Activated naive CD8-positive, alpha-beta T cell treated with anti-CD3 and anti-CD28 coated beads, Interleukin-2, amount 10 ng/mL, durations not matched to agents 7 days and 5 days (primary cell): ENCODE measurements at places on chromosomes 7 and 10.

- no peak overlapping the region for H3K4me3 ChIP-seq
- H3K4me1 ChIP-seq, result peaks cover 7% of the 10 kb centered on the region
- H3K27ac ChIP-seq, result no peak overlapping the region
- peak; percentile 56 for DNase-seq
- peaks cover 44% of the 10 kb centered on the region for H3K27me3 ChIP-seq
Observed at GRCh38 chr7:128351296-128352152, 7.8 kb upstream of the RBM28 start.

- no peaks in the 10 kb centered on the region for H3K27me3 ChIP-seq
- H3K4me3 ChIP-seq, result no peak overlapping the region
- peak overlapping the region; percentile 74 for H3K27ac ChIP-seq
- no peak for DNase-seq
Observed at GRCh38 chr7:121369462-121369861, 26.6 kb downstream of the FAM3C start.

- H3K4me1 ChIP-seq, result peaks cover 29% of the 10 kb centered on the region
- DNase-seq, result no peak
- peak overlapping the region; percentile 85 for H3K4me3 ChIP-seq
- peak overlapping the region; percentile 99 for H3K27ac ChIP-seq
- peaks cover 2% of the 10 kb centered on the region for H3K36me3 ChIP-seq
Observed at GRCh38 chr10:133388236-133388972, 5.6 kb upstream of the MTG1 start.

DNA sequence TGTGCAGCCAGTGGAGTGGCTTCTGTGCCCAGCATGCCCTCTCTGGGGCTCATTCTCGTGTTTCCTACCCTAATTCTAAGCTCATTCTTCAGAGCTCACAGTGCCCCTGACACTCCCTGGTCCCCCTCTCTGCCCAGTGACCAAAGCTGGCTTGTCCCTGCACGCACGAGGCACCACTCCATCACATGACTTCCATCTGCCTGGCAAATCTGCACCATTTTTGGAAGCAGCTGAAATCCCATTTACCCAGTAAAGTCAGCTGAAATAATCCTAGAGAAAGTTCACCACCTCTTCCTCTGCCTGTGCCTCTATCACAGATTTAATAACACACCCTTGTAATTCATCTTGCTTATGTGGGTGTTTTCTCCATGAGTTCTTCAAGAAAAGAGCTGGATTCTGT is 616.9 kb downstream of the PTPRN2 start:
- H3K4me3 ChIP-seq, result no peak overlapping the region
- no peaks in the 10 kb centered on the region for H3K27me3 ChIP-seq
- no peaks in the 10 kb centered on the region for H3K36me3 ChIP-seq

DNA sequence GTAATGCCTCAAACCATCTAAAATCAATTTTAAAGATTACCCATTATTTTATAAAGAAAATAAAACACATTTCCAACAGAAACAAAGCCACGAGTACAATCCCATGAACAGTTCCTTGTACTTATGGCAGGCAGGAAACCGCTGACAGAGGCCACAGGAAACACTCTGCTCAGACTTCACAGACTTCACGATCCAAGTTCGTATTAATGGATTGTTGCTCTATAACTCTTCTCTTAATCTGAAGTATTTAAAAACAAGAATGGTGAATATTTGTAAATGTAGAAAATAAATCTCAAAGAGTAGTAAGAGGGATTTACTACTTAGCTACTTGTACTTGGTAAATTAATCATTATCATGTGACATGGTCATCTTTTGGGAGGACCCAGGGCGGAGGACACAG is 78.3 kb downstream of the SNX10 start:
- H3K4me1 ChIP-seq, result peaks cover 9% of the 10 kb centered on the region
- no peak overlapping the region for H3K27ac ChIP-seq
- no peak for DNase-seq
- peak overlapping the region; percentile 57 for H3K4me3 ChIP-seq
